GF-D8 (cell line): ENCODE measurements at places on chromosomes 7 and 10.

- no peak for DNase-seq
Observed at GRCh38 chr10:50635286-50635685, 11.5 kb upstream of the SGMS1 start.

DNA sequence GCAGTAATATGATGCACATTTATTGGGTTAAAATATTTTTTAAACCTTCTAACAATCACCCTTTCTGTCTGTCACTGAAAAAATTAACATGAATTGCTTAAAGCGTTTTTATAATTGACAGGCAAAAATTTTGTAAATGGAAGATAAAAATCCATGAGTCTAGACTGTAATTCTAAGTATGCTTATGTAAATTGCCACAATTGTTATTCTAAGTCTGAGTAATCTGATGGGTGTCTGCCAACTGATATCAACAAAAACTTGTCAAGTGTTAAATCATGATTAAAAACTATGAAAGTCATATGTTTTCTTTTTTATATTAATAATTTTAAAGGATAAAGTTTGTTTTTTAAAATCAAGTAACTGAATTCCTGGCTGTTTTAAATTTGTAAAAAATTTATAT, 208.2 kb downstream of the CDK14 start:
- DNase-seq: no peak

DNA sequence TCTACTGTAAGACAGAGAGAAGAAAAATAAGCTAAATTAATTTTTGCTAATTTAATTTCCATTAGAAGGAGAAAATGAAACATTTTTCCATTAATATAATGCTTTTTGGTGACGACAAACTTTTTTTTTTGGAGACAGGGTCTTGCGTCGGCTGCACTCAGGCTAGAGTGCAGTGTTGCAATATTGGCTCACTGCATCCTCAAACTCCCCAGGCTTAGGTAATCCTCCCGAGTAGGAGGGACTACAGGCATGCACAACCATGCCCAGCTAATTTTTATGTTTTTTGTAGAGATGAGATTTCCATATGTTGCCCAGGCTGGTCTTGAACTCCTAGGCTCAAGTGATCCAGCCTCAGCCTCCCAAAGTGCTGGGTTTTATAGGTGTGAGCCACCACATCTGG, 229.8 kb upstream of the LRRN3 start:
- no peak for DNase-seq

GRCh38 chr7:88789480-88790064, 6.0 kb downstream of the TEX47 start:
- DNase-seq: no peak

DNA sequence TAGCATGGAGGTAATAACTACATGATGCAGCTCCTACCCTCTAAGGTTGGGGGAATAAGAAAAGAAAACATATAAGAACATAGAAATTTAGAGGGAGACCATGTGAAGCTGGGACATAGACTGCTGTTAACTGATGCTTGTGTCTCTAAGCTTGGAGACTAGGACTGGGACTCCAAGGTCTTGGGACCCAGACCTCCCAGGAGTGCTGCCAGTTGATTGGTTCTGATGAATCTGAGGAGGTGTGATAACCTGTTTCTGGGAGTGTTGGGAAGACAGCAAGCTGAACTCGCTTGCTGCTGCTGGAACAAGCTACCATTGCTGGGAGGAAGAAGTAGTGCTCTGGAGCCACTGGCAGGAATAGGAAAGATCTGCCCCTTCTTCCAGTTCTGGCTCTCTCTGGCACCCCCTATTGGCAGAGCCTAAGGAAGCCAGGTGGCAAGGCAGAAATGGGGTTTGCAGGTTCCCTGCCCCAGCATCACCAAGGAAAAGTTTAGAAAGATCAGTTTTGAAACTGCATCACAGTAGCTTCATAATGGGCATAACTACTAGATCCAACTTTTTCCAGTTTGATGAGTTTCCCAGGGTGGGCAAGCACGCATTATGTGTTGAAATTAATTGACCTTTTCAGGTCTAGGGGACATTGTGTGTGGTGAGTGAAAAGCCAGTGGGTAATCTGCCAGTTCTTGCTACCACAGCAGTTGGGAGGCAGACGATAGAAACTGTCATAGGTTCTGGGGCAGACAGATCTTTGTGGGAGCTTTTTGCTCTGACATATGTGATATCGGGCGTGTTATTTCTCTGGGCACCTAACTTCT, 140.7 kb downstream of the SND1 start:
- DNase-seq: no peak

DNA sequence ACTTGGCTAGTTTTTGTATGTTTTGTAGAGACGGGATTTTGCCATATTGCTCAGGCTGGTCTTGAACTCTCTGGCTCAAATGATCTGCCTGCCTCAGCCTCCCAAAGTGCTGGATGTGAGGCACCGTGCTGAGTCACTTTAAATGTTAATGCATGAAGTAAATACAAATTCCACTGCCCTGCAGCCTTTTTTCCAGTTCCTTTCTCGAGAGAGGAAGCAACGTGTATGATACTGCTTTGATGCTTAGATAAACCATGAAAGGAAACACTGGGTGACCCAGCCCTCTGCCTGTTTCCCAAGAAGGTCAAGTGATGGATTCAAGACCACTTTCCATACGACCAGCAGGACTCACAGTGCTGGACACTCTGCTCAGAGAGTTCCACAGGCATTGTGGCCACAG, 11.3 kb upstream of the MRPS24 start:
- DNase-seq: no peak

DNA sequence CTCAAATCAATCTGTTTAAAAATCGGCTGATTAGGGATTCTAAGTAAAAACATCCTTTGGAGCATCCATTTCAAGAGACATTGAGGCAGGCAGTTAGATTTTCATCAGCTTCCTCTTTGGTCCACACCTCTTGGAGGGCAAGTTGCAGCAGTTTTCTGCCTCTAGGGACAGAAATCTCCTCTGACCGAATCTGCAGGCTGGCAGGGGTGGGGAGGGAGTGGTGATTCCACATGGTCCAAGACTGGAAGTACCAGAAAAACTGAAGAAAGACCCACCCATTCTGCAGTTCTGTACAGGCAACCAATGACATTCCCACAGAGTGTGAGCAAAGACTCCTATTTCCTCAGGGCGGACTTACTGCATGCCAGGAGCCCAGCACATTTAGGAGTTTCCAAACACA, 29.0 kb downstream of the FGFBP3 start:
- DNase-seq: no peak

DNA sequence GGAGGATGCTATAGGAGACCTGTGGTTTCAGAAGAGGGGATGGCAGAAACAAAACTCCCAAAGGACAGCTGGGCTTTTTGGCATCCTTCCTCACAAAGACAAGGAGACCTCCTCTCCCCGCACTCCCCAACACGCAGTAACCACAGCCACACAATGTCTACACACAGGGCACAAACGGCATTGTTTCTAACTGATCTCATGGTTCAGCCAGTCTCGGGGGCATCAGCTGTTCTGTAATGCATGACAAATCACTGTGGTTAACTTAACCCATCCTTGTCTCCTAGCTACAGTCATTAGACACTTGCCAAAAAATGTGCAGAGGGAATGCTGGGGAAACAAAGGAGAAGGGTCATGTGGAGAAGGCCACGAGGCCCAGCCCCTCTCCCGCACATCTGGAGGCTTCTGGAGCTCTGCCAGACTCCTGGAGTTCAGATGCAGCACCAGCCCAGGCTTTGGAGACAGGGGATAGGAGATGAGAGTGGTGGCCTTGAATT, 7.6 kb upstream of the ADAMTS14 start:
- no peak for DNase-seq

GRCh38 chr10:96998329-96998888, 166.3 kb downstream of the LCOR start:
- DNase-seq: no peak

GRCh38 chr10:8057636-8058273, 3.3 kb downstream of the GATA3 start:
- DNase-seq: no peak

GRCh38 chr7:7127773-7128172, 54.6 kb upstream of the C1GALT1 start:
- DNase-seq: no peak

DNA sequence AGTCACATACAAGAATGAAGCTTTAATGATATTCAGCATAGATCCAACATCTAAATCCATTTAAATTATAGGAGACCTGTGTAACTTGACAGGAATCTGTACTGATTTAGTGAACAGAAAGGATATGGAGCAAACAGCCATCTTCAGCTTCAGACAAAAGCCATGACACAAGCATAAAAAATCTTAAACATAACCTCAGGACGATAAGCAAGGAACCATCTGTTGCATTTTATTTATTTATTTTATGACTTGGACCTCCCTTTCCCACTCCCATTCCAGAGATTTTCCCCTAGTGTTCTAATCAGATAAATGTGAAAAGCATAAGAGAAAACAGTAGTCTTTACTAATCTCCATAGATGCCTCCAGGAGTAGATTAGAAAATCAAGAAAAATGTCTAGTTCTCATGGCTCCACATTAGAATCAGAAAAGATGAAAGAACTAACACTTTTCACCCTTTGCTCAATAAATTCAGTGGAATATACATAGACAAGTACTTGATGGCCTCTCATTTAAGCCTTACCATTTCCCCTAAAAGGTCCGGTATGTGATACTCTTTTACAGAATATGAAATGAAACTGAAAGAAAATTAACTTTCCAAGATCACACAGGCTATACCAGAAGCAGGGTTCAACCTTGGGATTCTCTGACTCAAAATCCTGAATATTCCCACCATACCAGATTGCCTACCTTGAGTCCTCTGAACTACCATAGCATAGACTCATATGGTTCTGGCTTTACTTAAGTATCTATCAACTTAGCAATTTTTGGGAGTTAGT, 15.2 kb downstream of the CACNA2D1 start:
- no peak for DNase-seq

DNA sequence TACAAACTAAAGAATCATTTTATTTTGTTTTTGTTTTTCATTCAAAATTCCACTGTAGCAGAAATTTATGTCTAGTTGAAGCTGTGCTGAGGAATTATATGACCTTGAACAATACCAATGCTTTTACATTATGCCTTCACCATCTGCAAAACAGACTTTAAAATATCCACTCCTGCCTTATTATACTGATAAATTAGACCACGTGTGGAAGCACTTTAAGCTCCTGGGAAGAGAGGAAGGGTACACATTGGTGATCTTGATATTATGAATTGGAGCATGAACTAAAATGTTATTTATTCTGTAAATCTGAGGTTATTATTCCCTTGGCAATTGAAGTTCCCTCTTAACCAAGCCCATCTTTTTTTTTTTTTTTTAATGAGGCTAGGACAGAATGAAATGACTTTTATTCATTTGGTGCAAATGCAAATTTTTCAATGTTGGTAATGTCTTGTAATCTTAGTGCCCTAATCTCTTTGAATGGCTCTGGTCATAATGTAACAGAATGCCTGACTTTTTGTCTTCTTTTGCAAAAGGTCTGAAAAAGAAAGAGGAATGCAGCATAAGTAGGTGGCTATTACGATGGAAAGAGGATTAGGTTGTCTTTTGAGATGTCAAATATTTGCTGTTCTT, 139.9 kb upstream of the COBL start:
- no peak for DNase-seq

- DNase-seq: no peak
Observed at GRCh38 chr7:117603627-117604026, 123.8 kb downstream of the CFTR start.

- DNase-seq: no peak
Observed at GRCh38 chr10:64976150-64976549, 1454.9 kb downstream of the REEP3 start.

GRCh38 chr7:29457141-29457561, 106.5 kb upstream of the PRR15 start:
- no peak for DNase-seq

DNA sequence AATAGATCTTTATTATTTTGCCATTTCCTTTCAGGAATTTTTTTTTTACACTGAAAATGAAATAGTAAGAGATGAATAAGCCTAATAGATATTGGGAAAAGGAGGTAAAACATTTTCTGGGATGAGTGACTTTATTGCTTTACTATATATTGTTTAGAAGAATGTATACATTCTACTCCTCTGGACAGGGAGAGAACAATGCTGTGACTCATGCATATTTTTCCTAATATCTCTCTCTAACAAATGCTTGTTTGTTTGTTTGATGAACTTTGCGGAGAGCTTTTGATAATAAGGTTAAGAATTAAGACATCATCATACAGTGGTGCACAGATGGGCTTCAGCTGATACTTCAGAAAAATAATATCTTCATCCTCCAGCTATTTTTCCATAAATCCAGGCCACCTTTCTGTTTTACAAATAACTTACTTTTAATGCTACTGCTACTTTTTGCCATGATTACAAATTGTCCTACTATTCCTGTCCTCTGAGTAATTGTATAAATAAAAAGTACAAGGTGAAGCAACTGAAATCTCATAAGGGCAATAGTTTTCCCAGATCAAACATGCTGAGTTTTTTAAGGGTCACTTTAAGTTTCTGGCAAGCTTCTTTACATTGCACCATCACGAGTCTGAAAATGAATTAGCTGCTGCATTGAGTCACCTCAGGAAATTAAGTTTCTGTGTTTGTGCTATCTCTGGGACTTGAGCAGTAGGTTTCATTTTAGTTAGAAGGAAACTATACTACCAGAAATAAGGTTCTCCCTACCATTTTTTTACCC, 207.3 kb upstream of the POT1 start:
- no peak for DNase-seq

GRCh38 chr10:71832967-71833366, 18.1 kb downstream of the PSAP start:
- DNase-seq: no peak

DNA sequence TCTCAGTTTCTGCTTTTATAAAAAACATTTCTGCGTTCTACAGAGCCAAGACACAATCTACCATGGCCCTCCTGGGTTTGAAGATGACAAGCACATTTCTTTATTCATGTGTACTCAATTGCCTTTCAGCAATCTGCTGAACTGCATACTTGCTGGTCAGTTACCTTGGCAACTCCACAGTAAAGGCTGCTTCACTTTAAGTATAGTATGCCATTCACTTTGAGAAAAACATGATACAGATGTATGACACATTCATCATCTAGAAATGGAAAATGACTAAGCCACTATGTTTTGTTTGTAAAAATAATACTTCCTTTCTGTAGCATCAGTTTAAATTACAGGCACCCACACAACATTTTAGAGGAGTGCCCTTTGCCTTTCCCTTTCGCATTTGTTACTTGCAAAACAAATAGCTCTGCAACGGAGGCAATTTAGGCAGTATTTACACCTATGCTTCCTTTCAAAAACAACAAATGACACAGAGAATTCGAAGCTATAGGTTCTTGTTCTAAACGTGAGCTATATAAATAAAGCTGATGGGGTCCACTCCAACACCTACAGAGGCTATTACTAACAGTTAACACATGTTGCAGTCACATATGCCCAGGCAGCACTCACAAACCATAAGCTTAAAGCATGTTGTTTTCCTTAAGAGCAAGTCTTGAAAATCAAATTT, 23.5 kb downstream of the SGCE start:
- no peak for DNase-seq

- no peak for DNase-seq
Observed at GRCh38 chr7:22351329-22351692, 5.6 kb downstream of the RAPGEF5 start.

DNA sequence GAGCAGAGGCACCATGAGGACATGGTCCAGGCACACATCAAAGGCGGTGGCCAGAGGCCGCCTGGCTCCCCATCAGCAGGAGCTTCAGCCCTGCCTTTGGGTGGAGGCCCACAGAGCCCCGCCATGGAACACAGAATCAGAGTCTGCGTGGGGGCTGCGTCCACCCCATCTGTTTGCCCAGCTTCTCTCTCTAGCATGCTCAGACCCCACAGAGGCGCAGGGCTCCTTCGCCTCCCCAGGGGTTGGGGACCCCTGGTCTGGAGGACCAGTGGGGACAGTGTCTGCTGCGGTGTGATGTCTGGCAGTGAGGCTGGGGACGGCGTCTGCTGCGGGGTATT, 321.9 kb downstream of the PTPRN2 start:
- no peak for DNase-seq
